ENCODE measurements at places on chromosomes 11 and 22. TPM values are rescaled to one million over a fixed set of nuclear protein-coding genes. Genes with fewer than 3 reads are reported as not detected.
A peak's percentile ranks its signal among the peaks of the same experiment; 100 is the strongest.

Gene GLB1L2
- 10.2 TPM for total RNA-seq

GRCh38 chr22:42548597-42549330 lies 5.0 kb upstream of the SERHL2 start:
- no peak for DNase-seq

- no peak for DNase-seq
Measured at GRCh38 chr11:104151404-104152204, 12.3 kb downstream of the PDGFD start.

DNA sequence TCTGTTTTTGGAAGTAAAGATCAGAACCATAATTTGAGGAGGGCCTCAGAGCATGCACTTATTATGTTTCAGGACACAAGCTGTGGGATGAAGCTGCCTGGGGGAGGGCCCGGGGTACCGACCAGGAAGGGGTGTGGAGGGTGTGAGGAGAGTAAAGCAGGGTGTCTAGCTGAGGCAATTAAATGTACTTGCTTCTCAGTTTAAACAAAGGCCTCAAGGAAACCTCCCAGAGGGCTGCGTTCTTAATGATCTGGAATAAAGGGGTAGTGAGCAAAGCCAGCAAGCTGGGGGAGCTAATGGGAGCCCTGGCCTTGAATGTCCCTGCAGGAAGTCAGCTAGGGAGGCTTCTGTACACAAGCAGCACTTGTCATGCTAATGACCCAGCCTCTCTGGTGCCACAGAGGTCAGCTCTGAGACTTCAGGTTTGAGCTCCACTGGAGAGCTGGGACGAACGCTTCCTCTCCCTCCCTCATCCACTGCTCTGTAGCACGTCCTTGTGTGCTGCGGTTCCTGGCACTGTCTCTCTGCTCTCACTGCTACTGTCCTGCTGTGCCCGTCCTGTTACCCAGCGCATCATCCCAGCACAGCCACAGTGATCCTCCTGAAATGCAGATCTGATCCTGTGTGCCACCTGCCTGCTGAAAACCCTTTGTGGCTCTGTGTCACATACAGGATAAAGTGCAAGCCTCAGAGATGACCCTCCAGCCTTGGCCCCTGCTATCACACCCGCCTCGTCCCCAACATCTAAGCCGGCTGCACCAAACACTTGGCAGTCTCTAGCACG lies 159.7 kb downstream of the DBX1 start:
- DNase-seq = no peak

- no peak for DNase-seq
Measured at GRCh38 chr11:110297726-110298300, 1.4 kb upstream of the RDX start.

DNA sequence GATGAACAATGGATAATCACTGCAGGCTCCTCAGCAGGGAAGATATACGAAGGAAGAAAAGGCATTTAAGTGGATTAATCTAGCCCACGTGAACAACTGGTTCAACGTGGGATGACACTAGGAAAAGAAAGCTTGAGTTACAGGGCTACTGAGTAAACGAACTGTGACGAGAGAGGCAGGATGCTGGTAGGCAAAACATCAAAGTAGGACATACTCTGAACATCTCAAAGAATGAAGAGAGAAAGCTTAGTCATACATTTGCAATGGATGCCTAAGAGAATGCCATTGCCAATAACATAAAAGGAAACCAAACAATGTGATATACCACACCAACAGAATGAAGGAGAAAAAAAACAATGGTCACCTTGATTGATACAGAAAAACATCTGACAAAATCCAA lies 12.9 kb downstream of the USP28 start:
- DNase-seq = peak; percentile 70

Data from activated CD4-positive, alpha-beta T cell treated with anti-CD3 and anti-CD28 coated beads, Interleukin-2, amount 10 ng/mL, durations not matched to agents 24 days and 14 days (primary cell).